ENCODE measurements at places on chromosomes 12 and 14.

DNA sequence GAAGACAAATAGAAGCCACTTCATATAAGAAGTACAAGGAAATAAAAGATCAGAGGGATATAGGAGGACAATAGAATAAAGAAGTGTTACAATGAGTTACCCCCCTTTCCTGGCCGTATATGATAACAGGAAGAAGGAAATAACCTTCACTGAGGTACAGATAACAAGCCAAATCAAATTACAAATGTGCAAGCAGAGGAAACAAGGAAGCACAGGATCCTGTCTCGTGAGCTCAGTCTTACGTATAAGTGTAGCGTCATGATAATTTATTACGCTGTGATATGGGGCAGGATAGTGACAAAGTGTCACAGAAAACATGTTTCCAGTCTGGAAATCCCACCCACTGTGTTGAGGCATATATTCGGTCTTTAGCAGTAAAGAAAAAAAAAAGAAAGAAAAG lies 26.5 kb downstream of the CRACR2A start:
- DNase-seq = no peak

DNA sequence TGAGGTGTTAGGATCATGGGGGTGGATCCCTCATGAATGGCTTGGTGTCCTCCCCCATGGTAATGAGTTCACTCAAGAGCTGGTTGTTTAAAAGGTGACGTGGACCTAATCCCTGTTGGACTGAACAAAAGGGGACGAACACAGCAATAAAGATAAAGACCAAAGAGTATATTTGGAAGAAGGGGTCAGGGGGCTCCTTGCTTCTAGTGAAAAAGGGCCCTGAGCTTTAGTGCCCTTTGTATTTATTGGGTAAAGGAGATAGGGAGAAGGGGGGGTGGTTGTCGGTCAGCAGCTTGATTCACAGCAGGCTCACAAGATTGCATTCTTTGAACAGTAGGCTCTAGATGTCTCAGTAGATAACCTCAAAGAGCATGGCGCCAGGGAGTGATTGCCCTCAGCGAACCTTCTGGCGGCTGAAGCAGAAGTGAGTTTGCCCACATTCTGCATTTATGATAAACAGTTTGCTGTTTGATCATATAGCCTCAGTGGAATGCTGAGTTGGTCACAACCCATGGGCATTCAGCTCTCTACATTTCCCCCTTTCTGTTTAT lies 25.9 kb upstream of the MAPKAPK5 start:
- DNase-seq = no peak

DNA sequence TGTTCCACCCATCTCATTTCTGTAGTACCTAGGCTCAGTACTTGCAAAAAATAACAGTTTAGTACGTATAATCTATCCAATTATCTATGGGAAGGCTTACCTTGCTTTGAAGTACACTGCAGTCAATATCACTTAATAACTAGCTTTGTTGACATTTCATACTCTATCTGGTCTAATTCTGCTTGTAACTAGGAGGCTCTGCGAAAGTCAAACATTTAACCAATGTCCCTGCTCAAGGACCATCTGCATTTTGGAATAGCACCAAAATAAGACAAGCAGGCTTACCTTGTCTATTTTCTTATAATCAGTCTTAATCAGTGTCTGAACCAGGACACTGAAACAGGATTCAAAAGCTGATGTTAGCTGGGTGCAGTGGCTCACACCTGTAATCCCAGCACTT lies 39.9 kb downstream of the SLC25A47 start:
- no peak for DNase-seq

DNA sequence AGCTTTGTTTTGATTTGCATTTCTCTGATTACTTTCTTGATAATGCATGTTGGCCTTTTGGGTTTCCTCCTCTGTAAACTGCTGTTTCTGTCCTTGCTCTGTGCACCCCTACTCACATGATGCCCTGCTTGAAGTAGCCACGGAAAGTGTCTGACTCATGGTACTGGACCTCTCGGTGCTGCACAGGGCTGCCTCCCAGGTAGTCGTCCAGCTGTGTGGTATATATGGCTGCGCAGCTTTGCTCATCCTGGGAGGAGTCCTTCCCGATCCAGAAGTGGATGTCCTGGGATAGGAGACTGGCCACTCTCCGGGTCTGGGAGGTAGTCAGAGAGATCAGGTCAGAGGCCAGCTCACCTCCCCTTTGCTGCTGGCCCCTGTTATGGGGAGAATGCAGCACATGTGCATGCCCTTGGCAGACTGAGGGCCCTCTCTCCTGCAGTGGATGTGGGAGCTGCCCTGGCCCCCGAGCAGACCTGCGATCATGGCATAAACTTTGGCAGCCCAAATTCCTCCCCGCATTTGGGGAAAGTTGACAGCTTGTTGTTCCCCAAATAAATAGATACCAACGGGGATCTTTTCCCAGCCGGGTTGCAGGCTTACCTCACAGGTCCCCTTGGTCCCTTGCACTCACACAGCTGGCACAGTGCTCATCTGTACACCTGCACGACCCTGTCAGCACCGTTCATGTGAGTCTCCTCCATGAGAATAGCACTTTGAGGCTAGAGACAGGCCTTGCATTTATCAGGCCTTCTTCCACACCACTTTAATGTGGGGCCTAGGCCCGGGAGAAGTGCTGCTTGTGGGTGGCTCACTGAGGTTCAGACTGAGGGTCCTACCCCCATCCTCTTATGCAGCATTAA lies 5.2 kb downstream of the AVIL start:
- DNase-seq = no peak

DNA sequence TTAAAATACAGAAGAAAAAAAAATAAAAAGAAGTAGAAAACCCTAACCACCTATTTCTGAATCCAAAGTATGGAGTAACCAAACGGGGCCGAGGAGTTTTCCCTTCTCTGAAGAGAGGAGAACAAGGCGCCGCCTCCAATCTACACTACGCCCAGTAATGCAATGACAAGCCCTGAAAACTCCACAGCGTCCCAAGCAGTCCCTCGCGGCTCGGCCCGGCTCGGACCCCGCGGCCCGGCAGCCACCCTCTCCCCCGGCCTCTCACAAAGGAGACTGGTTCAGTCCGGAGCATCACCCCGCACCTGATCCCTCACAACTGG lies 371 bp downstream of the CHD8 start:
- no peak for DNase-seq

GRCh38 chr14:90778571-90779255 lies 37.5 kb downstream of the TTC7B start:
- DNase-seq = no peak

- no peak for DNase-seq
Measured at GRCh38 chr12:62834971-62835547, 99.9 kb downstream of the PPM1H start.

- DNase-seq = no peak
Measured at GRCh38 chr12:56341616-56342015, 2.9 kb downstream of the IL23A start.

GRCh38 chr12:21818627-21819026 lies 44.1 kb upstream of the KCNJ8 start:
- DNase-seq = no peak

DNA sequence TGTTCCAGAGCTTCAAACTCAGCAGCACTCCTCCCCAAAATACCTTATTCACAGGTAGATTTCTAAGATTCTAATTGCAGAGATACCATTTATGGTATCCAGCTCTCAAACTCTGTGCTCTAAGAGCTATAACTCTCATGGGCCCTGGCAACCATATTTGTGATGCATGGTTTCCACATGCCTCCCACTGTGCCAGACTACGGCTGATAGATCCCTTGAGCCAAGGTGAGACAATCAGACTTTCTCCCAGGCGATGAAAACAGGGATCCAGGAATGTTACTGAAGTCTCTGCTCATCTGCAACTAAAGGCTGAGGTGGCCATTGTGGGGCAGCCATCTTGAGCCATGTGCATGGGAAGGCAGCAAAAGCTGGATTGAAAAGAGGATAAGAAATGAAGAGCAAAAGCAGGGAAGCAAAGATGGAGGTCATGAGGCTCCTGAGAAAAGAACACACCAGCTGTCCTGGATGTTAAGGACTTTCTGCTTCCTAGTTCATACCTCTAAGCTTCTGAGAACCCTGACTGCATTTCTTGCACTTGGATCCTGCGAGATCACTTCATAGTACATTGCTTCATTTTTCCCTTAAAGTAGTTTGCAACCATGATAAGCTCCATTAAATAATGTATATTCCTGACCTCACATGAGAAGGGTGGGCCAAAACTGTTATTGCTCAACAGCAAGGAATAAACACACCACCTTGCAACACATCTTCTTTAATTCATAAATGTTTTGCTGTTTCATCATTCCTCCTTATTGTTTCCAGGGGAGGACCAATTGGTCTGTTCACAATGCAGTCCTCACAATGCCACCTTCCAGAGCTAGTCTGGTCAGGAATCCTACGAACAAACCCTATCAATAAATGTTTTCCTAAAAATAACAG lies 5.4 kb downstream of the EGLN3 start:
- no peak for DNase-seq

DNA sequence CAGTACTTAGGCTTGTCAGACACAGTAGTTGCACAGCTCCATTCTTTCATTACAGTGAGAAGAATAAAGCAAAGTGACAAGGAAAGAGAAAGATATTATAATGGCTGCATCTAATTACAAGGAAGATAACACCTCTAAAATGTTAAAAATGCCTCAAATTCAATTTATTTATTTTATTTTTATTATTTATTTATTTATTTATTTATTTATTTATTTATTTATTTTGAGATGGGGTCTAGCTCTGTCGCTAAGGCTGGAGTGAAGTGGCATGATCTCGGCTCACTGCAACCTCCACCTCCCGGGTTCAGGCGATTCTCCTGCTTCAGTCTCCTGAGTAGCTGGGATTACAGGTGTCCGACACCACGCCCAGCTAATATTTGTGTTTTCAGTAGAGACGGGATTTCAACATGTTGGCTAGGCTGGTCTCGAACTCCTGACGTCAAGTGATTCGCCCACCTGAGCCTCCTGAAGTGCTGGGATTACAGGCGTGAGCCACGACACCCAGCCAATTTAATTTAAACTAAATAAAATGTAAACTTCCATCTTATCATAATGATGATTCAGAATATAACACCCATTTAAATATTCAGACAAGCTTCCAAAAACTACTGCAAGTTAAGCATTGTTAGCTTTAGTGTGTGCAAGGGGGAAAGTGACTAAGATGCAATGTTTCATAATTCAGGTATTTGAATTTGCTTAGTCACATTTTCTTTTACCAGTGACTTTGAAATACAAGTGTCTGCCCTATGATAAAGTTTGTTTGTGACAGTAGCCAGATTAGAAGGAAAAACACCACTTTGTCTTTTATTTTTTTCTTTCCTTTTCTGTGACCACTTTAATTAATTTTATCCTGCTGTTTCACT lies 2.4 kb upstream of the CFAP54 start:
- no peak for DNase-seq

DNA sequence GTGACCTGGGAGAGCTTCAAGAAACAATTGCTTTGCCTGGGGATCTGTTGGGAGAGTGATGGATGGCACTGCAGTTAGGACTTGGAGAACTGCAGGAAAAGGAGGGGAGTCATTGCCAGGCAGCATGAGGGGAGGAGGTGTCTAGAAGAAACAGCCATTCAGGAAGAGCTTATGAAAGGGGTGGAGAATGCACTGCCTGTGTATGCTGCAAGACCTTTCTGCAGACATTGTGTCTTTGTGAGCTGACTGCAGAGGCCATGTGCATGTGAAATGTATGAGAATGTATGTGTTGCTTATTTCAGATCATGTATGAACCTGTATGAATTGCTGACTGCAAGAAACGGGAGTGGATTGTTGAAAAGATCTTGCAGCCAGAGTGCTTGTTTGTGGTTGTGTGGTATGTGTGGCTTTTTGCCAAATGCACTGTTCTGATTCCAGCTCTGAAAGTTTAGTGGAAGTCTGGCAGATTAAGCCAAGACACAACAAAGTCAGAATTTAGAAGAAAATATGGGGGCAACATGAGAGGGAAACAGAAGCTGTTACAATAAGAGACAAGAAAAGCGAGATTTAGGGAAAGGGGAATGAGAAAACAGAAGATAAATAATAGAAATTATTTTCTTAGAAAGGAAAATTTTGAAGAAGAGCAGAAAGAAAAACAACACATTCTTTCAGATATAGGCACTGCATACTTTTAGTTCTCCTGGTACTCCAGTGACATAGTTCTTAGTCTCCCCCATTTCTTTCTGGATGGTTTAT lies 9.8 kb upstream of the RIMKLB start:
- DNase-seq = no peak

- DNase-seq = no peak
Measured at GRCh38 chr14:104971447-104972240, 6.5 kb downstream of the AHNAK2 start.

DNA sequence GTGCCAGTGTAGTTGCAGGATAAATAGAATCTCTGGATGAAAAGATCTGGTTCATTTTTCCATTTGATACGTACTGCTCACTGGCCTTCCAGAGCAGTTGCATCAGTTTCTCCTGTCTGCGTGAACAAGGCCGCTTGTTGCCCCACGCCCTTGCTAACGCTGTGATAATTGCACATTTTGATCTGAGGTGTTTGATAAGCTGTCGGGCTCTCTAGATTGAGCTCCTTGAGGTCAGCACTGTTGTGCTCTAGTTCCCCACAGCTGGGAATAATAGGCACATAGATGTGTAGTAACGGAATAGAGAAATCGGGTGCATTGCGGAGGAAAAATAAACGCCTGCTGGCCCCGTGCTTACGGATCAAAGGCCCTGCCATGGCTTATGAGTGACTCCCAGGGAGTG lies 42.8 kb upstream of the TRAF3 start:
- DNase-seq = no peak

GRCh38 chr12:130491421-130492357 lies 154.0 kb downstream of the PIWIL1 start:
- no peak for DNase-seq

GRCh38 chr14:35332517-35333263 lies 40.5 kb downstream of the PSMA6 start:
- no peak for DNase-seq

DNA sequence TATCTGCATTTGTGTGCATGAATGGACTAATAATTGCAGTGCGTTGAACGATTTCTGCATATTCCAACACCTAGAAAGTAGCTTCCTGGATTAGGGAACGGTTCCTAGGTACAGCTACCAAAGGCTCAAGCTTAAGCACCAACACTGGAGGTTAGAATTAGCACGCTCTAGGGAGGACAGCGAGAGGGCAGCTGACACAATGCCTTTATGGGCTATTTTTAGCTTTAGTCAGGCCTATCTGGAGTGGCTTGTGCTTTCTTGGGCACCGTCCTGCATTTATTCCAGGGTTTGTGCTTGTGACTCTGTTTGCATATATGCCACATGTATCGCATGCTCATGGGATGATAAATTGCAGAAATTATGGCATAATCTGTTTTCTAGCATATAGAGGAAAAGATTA lies 13.7 kb downstream of the ETV6 start:
- DNase-seq = no peak

- DNase-seq = no peak
Measured at GRCh38 chr12:116299064-116299463, 21.6 kb upstream of the MED13L start.

GRCh38 chr14:90521084-90521929 lies 124.5 kb downstream of the CALM1 start:
- DNase-seq = no peak

All from stimulated activated CD8-positive, alpha-beta memory T cell treated with anti-CD3 and anti-CD28 coated beads, Interleukin-2, amount 100 ng/mL, for 1 hour (primary cell).